A673 (cell line): ENCODE measurements at places on chromosomes 5 and 9. TPM values are rescaled to one million over a fixed set of nuclear protein-coding genes. Genes with fewer than 3 reads are reported as not detected.
A peak's percentile ranks its signal among the peaks of the same experiment; 100 is the strongest.

GRCh38 chr9:128409978-128410377, 10.7 kb upstream of the CERCAM start:
- peak; percentile 52 for DNase-seq
- no peaks in the 10 kb centered on the region for H3K36me3 ChIP-seq
- no peaks in the 10 kb centered on the region for H3K4me1 ChIP-seq
- H3K27me3 ChIP-seq: no peaks in the 10 kb centered on the region
- H3K27ac ChIP-seq: no peak overlapping the region

The SOX30 gene
- total RNA-seq: not detected in 2 replicates

DNA sequence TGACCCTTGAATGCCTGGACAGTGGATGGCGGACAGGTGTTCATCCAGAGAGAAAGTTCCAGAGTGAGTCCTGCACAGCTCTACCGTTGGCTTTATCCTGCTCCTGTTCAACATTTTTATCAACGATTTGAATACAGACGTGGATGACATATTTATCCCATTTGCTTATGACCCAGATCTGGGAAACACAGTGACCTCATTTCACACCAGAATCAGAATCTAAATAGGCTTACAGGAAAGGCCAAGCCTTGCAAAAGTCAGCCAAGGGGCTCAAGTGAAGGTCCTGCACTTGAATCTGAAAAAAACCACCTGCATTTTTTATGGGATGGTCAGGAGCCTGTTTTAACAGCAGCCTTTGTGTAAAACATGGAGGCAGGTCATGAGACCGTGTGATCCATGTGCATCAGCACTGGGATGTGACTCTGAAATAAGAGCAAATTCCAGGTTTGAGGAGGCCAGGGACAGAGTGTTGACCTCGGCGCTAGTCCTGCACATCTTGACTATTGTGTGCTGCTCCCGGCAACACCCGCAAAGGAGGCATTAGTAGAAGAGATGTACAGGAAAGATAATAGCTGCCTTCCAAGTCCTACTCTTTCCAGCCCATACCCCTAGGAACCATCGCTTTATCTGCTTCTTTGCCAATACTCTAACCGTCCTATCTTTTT, 18.5 kb downstream of the PDZD2 start:
- H3K36me3 ChIP-seq: no peaks in the 10 kb centered on the region
- no peak overlapping the region for H3K27ac ChIP-seq
- no peak for DNase-seq
- peaks cover 5% of the 10 kb centered on the region for H3K4me1 ChIP-seq
- H3K4me3 ChIP-seq: no peak overlapping the region
- H3K27me3 ChIP-seq: peaks cover 6% of the 10 kb centered on the region

DNA sequence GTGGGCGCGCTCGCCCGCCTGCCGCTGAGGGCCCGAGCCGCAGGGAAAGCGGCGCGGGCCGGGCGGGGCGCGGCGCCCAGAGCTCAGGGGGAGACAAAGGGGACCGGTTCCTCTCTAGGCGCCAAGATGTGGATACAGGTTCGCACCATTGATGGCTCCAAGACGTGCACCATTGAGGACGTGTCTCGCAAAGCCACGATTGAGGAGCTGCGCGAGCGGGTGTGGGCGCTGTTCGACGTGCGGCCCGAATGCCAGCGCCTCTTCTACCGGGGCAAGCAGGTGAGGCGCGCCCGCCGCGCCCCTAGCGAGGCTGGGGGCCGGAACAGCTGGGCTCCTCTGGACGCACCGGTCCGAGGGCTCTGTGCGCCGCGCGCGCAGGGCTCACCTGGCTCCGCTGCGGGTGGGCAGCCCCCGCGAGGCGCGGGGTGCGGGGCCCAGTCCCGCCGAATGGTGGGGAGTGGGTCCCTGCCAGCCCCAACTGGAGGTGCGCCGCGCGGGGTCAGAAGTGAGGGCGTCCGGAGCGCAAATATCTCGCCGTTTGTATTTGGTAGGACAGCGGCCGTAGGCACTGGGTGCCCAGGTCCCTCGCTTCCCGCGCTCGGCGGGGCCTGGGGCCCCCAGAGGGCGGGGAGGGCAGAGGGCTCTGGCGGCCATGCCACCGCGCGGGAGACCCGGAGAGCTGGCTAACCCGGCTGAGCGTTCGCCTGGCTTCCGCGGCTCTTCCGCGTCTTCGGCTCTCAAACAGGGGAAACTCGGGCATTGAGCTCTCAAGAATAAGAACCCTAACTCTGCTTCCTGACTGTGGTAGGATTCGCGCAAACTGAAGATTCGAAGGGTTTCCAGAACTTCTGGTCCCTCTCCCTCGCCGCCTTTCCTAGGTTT, 607 bp downstream of the UHRF2 start:
- H3K27ac ChIP-seq: peak overlapping the region; percentile 92
- H3K27me3 ChIP-seq: peaks cover 23% of the 10 kb centered on the region
- DNase-seq: peak; percentile 30
- peak overlapping the region; percentile 97 for H3K4me3 ChIP-seq
- H3K36me3 ChIP-seq: no peaks in the 10 kb centered on the region

- H3K4me1 ChIP-seq: peaks cover 19% of the 10 kb centered on the region
- no peaks in the 10 kb centered on the region for H3K27me3 ChIP-seq
- no peak overlapping the region for H3K4me3 ChIP-seq
- no peak overlapping the region for H3K27ac ChIP-seq
- DNase-seq: no peak
Measured at GRCh38 chr5:113142186-113142585, 165.6 kb downstream of the DCP2 start.

The FGFR4 gene
- total RNA-seq: 17.2 and 20.6 TPM in 2 replicates

DNA sequence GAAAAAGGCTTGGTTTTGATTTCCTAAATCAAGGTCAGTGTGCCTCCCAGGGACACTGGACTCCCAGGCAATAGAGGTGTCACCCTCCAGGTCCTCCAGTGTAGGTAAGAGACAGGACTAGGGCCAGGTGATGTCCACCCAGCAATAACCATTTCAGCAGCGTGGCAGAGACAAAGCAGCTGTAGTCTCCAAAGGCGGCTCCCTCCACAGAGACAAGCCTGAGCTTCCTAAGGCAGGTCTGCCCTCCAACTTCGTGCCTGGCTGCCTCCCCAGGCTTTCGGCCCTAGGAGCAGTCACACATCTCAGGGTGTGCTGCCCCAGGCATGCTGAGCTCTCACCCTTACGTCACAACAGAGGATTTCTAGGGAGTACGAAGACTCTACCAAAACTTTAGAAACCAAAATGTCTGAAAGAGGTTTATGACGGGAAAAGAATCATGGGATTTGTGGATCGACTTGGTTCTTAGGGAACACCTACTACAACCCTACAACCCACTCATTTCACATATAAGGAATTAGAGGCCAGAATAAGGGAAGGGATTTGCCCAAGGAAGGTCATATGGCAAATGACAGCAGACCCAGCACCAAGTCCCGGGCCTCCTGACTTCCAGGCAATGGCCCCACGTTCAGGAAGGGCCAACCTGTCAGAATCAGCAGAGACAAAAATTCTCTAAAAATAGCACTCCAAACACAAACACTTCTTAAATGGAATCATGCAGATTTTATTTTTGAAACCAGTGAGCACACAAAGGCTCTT, 105.5 kb downstream of the KLHL3 start:
- no peak overlapping the region for H3K27ac ChIP-seq
- no peaks in the 10 kb centered on the region for H3K36me3 ChIP-seq
- H3K4me1 ChIP-seq: peaks cover 4% of the 10 kb centered on the region
- DNase-seq: no peak
- no peaks in the 10 kb centered on the region for H3K27me3 ChIP-seq
- H3K4me3 ChIP-seq: no peak overlapping the region

The LURAP1L gene
- total RNA-seq: 0.60 and 0.96 TPM in 2 replicates

DNA sequence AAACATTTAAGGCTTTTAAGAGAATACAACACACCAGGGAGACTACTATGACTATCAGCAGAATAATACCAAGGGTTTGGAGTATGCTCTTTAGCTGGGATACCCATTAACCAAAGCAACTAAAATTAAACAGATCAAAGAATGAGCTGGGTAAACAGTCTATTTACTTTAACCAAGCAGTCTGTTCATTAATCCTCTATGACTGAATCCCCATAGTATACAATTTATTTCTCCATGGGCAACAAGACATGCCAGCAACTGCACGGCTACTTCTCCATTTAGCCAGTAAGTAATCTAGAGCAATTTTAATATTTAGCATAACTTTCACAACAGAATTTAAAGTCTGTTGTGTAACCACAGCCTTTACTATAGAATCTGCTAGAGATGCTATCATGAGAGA, 77.6 kb downstream of the CDO1 start:
- H3K4me3 ChIP-seq: no peak overlapping the region
- H3K27me3 ChIP-seq: peaks cover 41% of the 10 kb centered on the region
- no peak for DNase-seq
- no peak overlapping the region for H3K27ac ChIP-seq
- H3K36me3 ChIP-seq: no peaks in the 10 kb centered on the region

- no peaks in the 10 kb centered on the region for H3K27me3 ChIP-seq
- H3K36me3 ChIP-seq: no peaks in the 10 kb centered on the region
- H3K4me1 ChIP-seq: no peaks in the 10 kb centered on the region
- no peak overlapping the region for H3K4me3 ChIP-seq
- no peak for DNase-seq
- H3K27ac ChIP-seq: no peak overlapping the region
Measured at GRCh38 chr9:93894691-93895079, 60.5 kb downstream of the BARX1 start.

The ENTPD2 gene
- not detected in 2 replicates for total RNA-seq

The PCDHA1 gene
- total RNA-seq: 0.45 and 0.96 TPM in 2 replicates

The PCDHGC5 gene
- 3.4 and 3.6 TPM in 2 replicates for total RNA-seq

- no peak for DNase-seq
- no peak overlapping the region for H3K27ac ChIP-seq
- H3K4me1 ChIP-seq: no peaks in the 10 kb centered on the region
- H3K27me3 ChIP-seq: peaks cover 4% of the 10 kb centered on the region
Measured at GRCh38 chr9:108708448-108708847, 147.3 kb downstream of the ACTL7B start.

DNA sequence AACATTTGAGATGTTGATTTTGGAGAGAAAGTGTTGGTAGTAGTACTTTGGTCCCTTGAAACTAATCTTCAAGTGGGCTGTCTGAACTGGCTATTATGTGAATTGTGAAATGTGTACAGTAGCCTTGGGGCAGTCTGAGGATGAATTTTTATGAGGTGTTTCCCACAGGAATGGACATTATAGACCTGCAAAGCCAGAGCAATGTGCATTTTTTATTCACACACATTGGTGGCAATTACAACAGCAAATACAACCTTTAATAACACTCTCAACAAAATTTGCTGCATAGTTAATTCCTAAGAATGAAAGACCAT, 147.0 kb downstream of the PAM start:
- peaks cover 7% of the 10 kb centered on the region for H3K36me3 ChIP-seq
- no peak for DNase-seq
- H3K27me3 ChIP-seq: no peaks in the 10 kb centered on the region
- H3K4me3 ChIP-seq: no peak overlapping the region
- H3K4me1 ChIP-seq: peaks cover 5% of the 10 kb centered on the region
- no peak overlapping the region for H3K27ac ChIP-seq

- no peak overlapping the region for H3K4me3 ChIP-seq
- DNase-seq: peak; percentile 3
- H3K27ac ChIP-seq: no peak overlapping the region
- no peaks in the 10 kb centered on the region for H3K4me1 ChIP-seq
Measured at GRCh38 chr5:112109331-112110007, 309.6 kb downstream of the EPB41L4A start.

GRCh38 chr9:95494022-95494415, 22.8 kb downstream of the PTCH1 start:
- no peak overlapping the region for H3K4me3 ChIP-seq
- no peak for DNase-seq
- peaks cover 2% of the 10 kb centered on the region for H3K36me3 ChIP-seq
- H3K27ac ChIP-seq: no peak overlapping the region
- no peaks in the 10 kb centered on the region for H3K27me3 ChIP-seq

DNA sequence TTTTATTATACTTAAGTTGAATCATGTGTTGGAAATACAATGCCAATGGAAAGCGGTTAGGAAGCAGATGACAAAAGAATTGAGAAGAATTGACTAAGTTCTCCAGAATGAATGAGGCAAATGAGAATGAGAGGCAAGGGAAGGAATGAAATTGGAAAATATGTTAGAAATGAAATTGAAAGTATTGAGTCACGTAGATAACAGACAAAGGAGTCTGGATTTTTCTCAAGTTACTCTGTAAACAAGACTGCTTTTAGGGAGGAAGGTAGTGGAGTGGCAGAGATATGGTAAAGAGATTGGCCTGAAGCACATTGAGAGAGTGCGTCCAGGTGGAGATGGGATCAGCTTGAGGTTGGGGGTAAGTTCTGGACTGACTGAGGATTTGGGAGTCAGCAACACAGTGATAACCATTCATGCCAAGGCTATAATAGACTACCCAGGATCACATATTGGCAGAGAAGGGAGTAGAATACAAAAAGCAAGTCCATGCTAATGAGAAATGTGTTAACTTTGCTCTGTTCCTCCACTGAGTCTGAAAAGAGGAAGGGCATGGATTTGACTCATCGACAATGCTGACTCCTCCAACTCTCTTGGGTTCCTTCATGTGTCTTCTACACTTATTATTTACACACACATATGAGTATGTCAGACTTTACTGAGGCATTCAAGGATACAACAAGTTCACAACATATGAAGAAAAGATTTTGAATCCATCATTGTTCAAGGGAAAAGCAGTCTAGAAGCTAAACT, 814.2 kb upstream of the ZNF608 start:
- H3K27ac ChIP-seq: no peak overlapping the region
- no peaks in the 10 kb centered on the region for H3K36me3 ChIP-seq
- no peak overlapping the region for H3K4me3 ChIP-seq
- peaks cover 2% of the 10 kb centered on the region for H3K27me3 ChIP-seq
- H3K4me1 ChIP-seq: no peaks in the 10 kb centered on the region
- DNase-seq: no peak

DNA sequence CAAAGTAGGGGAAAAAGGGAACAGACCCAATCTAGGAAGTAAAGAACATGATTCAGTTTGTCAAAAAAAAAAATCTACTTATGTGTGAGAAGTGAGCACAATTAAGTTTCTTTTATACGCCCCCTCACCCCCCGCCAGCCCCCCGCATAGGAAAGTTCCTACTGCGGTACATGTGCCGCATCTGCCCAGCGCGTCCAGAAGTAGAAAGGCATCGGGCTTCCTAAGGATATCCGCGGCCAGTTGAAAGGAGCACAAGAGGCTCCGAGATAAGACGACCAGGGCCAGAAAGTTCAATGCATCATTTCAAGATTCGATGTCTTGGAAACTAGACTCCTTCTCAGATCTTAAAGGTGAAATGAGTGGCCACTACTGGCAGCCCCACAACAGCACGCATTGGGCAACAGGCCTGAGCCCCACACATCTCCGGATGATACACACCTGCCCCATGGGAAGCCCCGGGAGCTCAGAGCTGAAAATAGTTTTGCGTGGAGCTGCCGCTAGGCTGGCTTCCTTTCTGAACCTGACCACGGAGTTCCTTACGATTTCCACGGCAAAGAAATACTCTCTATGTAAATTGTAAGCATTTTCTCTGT, 203.9 kb downstream of the RAB3C start:
- H3K27ac ChIP-seq: no peak overlapping the region
- H3K4me1 ChIP-seq: no peaks in the 10 kb centered on the region
- H3K27me3 ChIP-seq: no peaks in the 10 kb centered on the region
- no peaks in the 10 kb centered on the region for H3K36me3 ChIP-seq
- H3K4me3 ChIP-seq: no peak overlapping the region
- no peak for DNase-seq

GRCh38 chr5:97243353-97243752, 60.3 kb upstream of the RIOK2 start:
- no peaks in the 10 kb centered on the region for H3K27me3 ChIP-seq
- no peak overlapping the region for H3K4me3 ChIP-seq
- no peaks in the 10 kb centered on the region for H3K36me3 ChIP-seq
- DNase-seq: no peak
- H3K27ac ChIP-seq: no peak overlapping the region

GRCh38 chr9:75988663-75989062, 98.2 kb downstream of the PCSK5 start:
- no peak for DNase-seq
- H3K4me3 ChIP-seq: no peak overlapping the region
- H3K27ac ChIP-seq: no peak overlapping the region
- no peaks in the 10 kb centered on the region for H3K36me3 ChIP-seq

GRCh38 chr5:97046270-97046982, 96.0 kb downstream of the LIX1 start:
- peaks cover 6% of the 10 kb centered on the region for H3K27me3 ChIP-seq
- no peaks in the 10 kb centered on the region for H3K4me1 ChIP-seq
- H3K36me3 ChIP-seq: no peaks in the 10 kb centered on the region
- no peak overlapping the region for H3K4me3 ChIP-seq
